ENCODE measurements at places on chromosomes 12 and 14.
A peak's percentile ranks its signal among the peaks of the same experiment; 100 is the strongest.

DNA sequence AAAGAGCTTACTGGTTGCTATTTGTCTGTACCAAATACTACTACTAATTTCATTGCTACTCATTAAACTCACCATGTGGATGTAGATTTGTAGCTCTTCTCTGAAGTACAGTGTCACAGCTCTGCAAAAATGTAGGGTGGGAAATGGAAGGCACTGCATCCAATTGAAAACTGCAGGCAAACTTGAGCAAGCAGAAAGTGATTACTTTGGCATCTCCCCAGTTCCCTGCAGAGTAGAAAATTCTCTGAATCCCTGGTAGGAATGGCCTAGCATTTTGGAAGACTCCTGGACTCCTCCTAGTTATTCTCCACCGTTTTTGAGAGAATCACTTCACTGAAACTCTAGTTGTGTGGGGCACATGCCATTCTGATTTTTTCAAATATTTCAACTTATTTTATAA lies 239.1 kb downstream of the DIO2 start:
- no peak for DNase-seq

GRCh38 chr12:112523856-112524255 lies 105.1 kb downstream of the PTPN11 start:
- no peak for DNase-seq

GRCh38 chr12:46205294-46205693 lies 63.5 kb downstream of the SLC38A1 start:
- DNase-seq, result no peak

GRCh38 chr12:64946132-64946829 lies 121.8 kb downstream of the TBC1D30 start:
- no peak for DNase-seq

GRCh38 chr14:74973003-74973653 lies 17.7 kb upstream of the PGF start:
- DNase-seq, result no peak

GRCh38 chr12:102436867-102437266 lies 43.5 kb downstream of the IGF1 start:
- no peak for DNase-seq

- DNase-seq, result no peak
Observed at GRCh38 chr12:76028571-76029277, 2.9 kb downstream of the PHLDA1 start.

DNA sequence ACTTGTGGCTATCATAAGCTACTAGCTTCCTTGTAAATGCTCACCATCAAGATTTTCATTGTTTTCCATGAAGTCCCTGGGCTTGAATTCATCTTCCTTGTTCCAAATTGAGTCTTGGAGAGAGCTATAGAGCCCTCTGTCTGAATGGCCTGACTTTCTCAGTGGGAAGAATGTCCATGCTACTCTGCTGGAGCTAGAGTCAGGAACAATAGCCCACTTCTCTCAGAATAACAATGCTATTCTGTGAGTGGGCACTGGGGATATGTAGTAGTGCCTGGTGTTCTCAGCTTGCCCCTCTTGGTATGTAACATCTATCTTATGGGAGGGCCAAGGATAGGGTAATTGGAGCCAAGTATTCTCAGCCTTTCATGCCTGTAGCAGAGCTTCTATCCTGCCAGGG lies 127.6 kb upstream of the TRHDE start:
- DNase-seq, result no peak

DNA sequence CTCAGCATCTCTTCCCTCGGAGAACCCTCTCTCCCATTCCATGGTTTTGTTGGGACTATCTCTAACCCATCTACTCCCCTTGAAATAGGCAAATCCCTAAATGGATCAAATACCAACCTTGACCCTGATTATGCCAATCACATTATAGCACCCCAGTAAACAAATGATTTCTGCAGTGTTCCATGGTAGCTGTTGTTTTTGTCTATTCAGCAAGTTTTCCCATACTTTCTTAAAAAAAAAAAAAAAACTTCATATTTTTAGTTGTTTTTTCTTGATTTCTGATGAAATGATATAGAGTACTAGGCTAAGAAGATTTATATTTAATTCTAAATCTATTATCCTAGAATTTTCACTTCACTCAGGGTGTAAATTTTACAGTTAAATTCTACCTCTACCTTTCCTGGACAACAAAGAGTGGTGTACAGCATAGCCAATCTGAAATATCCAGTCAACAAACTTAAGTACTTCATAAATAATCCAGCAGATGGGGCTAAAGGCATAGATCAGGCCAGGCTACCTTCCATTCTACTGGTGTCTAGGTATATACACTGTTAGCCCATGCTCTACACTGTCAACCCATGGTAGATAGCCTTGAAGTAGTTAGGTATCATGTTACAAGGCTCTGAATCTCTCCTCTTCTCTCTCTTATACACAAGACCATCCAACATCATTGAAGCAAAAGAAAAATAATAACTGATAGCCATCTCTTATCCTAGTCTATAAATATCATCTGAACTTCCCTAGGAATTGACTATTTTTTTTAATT lies 82.2 kb downstream of the PLEKHG7 start:
- DNase-seq, result no peak

DNA sequence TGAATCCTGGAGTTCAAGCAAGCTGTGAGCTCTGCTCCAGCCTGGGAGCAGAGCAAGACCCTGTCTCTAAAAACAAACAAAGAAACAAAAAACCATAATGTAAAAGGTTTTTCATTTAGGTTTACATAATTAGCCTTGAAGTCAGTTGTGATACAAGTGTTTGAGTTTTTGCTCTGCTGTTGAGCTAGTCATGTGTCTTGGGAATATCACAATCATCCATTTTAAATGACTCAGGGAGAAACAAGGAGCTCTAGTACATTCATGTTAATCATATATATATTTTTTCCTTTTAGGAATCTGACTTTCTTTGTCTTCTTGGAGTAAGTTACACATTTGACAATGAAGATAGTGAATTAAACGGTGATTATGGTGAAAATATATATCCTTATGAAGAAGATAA lies 12.9 kb downstream of the MIA2 start:
- DNase-seq, result no peak

- no peak for DNase-seq
Observed at GRCh38 chr14:93044556-93044955, 71.2 kb downstream of the ITPK1 start.

DNA sequence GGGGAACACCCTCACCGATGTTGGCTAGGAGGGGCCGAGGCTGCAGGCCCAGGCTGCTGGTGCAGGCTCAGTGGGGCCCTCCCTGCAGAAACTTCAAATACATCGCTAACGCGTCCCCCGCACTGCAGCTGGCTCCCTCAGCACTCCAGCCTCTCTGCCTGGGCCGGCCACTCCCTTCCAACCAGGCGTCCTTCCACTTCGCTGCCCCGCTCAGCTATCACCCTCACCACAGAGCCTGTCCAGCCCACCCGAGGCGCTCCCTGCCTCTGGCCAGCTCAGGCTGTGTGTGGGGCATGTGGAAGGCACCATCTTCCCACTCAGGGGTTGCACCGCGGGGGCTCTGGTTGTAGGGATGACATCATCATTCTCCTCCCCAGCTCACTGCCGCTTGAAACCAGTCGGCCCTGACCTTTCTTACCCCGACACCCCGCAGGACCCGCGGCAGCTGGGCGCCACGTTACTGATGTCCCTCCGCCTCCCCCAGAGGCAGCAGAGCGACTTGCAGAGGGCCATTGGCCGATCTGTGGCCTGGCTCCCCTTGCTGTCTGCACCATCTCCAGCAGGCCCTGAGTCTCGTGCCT lies 199.9 kb upstream of the RTL1 start:
- DNase-seq, result peak; percentile 46

DNA sequence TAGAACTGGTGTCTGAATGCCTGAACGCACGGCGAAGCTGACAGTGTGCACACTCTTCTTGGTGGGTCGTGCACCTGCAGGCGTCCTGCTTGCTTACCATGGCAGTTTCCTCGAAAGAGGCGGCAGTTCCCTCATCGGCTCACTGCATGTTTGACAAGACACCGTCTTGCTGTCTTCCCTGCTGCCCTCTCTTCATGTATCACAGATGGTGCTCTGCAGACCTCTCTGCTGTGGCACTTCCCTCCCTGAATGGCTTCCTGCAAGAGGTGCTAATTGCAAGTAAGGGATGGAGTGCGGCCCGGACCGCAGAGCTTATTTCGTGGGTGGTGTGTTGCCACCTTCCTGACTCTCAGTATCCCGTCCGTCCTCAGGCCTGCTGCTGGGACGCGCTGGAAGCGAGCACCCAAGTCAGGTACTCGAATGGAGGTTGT lies 156.7 kb upstream of the RTL1 start:
- no peak for DNase-seq

DNA sequence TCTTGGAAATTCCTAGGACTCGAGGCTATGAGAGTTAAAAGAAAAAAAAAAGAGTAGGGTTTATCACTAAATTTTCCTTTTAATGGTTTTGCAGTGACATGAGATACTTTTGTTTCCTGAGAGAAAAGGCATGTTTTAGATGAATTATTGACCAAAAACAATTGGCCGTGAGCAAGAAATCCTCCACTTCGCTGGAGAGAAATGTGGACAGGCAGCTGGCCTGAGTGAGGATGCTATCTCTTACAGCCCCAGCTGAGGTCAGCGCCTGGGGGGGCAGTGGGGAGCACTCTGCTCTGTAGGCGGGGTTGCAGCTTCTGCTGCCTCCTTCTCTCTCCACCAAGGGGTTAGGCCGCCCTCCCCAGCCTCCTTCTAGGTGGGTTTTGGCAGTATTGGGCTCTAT lies 54.7 kb downstream of the PRIMA1 start:
- no peak for DNase-seq

DNA sequence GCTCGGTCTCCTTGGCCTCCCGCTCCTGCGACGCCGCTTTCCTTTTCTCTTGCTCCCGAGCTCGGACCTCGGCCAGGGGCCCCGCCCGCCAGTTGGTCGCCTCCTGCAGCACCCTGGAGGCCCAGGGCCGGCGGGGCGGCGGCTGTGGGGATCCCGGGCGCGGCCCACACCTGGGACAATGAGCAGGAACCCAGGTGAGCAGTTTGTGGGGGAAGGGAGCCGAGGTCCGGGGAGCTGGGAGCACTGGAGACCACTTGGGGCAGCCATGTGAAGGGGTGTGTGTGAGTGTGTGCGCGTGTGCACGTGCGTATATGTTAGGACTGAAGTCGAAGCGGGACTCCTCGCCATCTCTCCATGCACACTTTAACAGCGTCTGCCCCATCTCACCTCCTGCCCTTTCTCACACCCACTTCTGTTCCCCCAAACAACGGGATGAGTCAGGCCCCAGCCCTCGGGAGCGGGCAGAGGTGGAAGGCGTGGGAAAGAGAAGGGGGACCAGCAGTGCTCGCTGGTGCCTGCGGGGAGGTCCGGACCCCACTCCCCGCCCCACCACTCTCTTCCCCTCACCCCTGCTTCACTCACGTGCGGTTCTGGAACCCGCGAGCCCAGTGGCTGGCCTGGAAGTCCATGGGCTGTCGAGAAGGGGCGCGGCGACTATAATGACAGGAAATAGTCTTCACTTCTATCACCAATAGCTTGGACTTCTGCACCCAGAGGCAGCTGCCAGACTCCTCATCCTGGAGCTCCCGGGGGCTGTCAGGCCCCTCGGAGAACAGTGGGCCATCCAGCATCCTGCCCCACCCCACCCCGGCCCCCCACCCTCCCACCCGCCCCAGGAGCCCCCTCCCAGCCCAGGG lies 450 bp downstream of the DDN start:
- no peak for DNase-seq
